Testis (tissue), 5 donors: ENCODE measurements at places on chromosomes 6 and 20. TPM values are rescaled to one million over a fixed set of nuclear protein-coding genes. Genes with fewer than 3 reads are reported as not detected.
A peak's percentile ranks its signal among the peaks of the same experiment; 100 is the strongest.

DNA sequence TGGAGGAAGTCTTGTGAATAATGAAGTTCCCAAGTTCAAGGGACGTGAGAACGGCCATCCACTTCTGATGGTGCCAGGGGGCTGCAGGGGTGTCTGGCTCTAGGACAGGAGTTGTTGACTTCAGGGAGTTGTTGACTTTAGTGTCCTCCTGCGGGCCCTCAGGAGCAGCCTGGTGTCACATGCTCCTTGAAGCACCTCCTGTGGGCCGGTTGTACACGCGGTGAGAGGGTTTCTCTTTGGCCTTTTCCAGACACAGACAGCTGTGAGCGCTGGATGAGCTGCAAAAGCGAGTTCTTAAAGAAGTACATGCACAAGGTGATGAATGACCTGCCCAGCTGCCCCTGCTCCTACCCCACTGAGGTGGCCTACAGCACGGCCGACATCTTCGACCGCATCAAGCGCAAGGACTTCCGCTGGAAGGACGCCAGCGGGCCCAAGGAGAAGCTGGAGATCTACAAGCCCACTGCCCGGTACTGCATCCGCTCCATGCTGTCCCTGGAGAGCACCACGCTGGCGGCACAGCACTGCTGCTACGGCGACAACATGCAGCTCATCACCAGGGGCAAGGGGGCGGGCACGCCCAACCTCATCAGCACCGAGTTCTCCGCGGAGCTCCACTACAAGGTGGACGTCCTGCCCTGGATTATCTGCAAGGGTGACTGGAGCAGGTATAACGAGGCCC, 77.8 kb downstream of the ISM1 start:
- peak overlapping the region; percentile 31 for H3K4me3 ChIP-seq
- no peak for DNase-seq
- H3K4me1 ChIP-seq = no peaks in the 10 kb centered on the region
- H3K36me3 ChIP-seq = no peaks in the 10 kb centered on the region

DNA sequence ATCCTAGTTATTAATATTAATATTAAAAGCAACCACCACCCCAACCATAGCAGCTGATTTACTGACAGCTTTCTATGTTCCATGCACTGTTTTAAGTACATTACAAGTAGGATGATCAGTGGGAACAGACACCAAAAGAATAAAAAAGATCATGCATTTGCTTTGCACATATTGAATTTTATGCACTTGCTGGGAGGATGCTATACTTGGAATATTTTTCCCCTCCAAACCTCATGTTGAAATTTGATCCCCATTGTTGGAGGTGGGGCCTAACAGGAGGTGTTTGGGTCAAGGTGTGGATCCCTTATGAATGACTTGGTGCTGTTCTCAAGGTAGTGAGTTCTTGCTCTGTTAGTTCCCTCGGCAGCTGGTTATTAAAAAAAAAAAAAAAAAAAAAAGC, 178.9 kb upstream of the MYLIP start:
- H3K27ac ChIP-seq = no peak overlapping the region
- H3K27me3 ChIP-seq = no peaks in the 10 kb centered on the region
- H3K4me1 ChIP-seq = peaks cover 7% of the 10 kb centered on the region
- H3K36me3 ChIP-seq = no peaks in the 10 kb centered on the region

- no peaks in the 10 kb centered on the region for H3K4me1 ChIP-seq
- no peaks in the 10 kb centered on the region for H3K27me3 ChIP-seq
Observed at GRCh38 chr6:84269947-84270733, 42.7 kb upstream of the CEP162 start.

EGFL8 gene
- 24.3 TPM for total RNA-seq

BMP2 gene
- 1.7 TPM for total RNA-seq

TTK gene
- 27.4 TPM for total RNA-seq

GJE1 gene
- total RNA-seq = not detected

DNA sequence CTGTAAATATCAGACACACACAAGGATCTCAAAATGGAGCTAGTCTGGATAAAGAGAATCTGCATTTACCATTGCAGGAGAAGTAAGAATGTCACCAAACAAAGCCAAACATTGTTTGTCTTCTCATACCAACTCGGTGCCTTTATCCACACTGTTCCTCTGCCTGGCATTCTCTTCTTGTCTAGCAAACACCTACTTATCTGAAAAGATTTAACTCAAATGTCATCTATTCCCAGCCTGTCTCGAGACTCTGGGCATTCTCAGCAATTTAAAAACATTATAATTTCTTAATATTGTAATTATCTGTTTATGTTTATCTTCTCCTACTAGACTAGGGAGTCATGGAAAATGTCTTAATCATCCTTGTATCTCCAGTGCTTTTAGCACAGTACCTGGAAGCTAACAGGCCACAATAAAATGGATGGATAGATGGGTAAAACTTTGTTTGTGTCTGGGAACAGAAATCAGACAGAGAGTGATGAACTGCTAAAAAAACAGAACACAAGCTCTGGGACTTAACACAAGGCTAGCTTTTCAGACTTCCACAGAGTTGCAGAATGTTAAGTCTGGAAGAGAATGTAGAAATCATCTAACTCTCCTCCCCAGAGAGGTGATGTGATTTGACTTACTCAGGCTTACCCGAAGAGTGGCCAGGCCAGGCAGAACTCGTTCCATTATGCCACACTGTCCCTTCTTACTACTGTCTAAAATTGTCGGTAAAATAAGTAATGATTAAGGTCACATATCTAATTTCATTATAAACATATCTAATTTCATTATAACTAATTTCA, 42.3 kb upstream of the FAM83C start:
- H3K4me3 ChIP-seq = no peak overlapping the region
- H3K4me1 ChIP-seq = peaks cover 7% of the 10 kb centered on the region
- no peak for DNase-seq
- peak overlapping the region; percentile 54 for H3K27ac ChIP-seq
- no peaks in the 10 kb centered on the region for H3K36me3 ChIP-seq

GNRH2 gene
- total RNA-seq = not detected

DNA sequence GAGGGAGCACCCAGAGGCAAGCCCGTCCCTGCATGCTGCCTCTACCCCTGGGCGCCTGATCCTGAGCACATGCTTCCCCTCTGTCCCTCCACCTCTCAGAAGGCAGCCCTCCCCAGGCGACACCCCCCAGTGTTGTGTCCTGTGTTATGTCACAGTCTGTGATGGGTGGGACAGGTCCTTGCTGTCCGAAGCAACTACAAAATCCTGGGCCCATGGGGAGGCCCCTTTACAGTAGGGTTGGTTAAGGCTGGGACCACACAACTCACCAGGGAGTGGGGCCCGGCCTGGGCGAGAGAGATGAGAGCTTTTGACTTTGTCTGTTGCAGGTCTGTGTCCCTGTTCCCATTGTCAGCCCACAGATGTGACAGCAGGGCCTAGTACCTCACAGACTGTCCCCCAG, 78.0 kb downstream of the DHX35 start:
- DNase-seq = no peak
- H3K36me3 ChIP-seq = no peaks in the 10 kb centered on the region
- H3K27me3 ChIP-seq = no peaks in the 10 kb centered on the region
- no peaks in the 10 kb centered on the region for H3K4me1 ChIP-seq
- H3K27ac ChIP-seq = no peak overlapping the region

PPIL6 gene
- total RNA-seq = 26.7 TPM

DNA sequence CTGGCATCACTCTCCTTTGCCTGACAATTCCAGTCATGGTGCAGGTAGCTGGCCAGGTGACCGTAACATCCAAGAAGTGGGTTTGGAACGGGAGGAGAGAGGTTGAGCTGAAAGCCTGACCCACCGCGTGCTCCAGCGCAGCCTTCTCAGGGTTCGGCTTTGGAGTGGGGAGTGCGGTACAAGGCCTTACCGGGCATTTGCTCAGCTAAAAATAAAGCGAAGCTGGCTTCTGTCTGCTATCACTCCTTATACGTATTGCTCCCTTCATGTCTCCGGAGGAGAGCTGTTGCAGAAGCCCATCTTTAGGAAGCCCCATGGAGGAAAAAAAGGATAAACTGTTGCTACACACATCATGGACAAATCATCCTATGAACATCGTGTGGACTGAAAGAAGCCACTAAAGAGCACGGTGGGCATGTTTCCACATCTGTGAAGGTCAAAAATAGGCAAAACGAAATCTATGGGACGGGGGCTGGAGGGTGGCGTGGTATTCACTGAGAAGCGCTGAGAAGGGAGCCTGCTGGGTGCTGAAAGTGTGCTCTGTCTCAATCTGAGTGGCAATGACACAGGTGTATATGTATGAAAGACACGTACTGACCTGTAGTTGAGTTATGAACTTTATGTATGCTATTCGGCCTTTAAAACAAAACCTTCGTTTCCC, 57.2 kb upstream of the TAB2 start:
- H3K4me3 ChIP-seq = no peak overlapping the region
- no peaks in the 10 kb centered on the region for H3K27me3 ChIP-seq
- no peaks in the 10 kb centered on the region for H3K4me1 ChIP-seq
- no peak overlapping the region for H3K27ac ChIP-seq
- DNase-seq = no peak
- no peaks in the 10 kb centered on the region for H3K36me3 ChIP-seq

- peak; percentile 66 for DNase-seq
- no peak overlapping the region for H3K27ac ChIP-seq
- H3K4me3 ChIP-seq = no peak overlapping the region
- H3K27me3 ChIP-seq = no peaks in the 10 kb centered on the region
- no peaks in the 10 kb centered on the region for H3K4me1 ChIP-seq
Observed at GRCh38 chr6:165889636-165890403, 226.8 kb upstream of the PDE10A start.

PPP1R3G gene
- total RNA-seq = 1.3 TPM

GRCh38 chr6:35199866-35200265, 13.9 kb upstream of the SCUBE3 start:
- H3K4me1 ChIP-seq = peaks cover 21% of the 10 kb centered on the region
- H3K36me3 ChIP-seq = no peaks in the 10 kb centered on the region
- no peak for DNase-seq
- H3K27me3 ChIP-seq = no peaks in the 10 kb centered on the region
- no peak overlapping the region for H3K4me3 ChIP-seq
- H3K27ac ChIP-seq = peak overlapping the region; percentile 65
